ENCODE measurements at places on chromosomes 3 and 15. TPM values are rescaled to one million over a fixed set of nuclear protein-coding genes. Genes with fewer than 3 reads are reported as not detected.

The ACVR2B gene
- 21.8 TPM for polyA plus RNA-seq

The GPR62 gene
- polyA plus RNA-seq = 0.74 TPM

The TMC3 gene
- 0.11 TPM for polyA plus RNA-seq

DNA sequence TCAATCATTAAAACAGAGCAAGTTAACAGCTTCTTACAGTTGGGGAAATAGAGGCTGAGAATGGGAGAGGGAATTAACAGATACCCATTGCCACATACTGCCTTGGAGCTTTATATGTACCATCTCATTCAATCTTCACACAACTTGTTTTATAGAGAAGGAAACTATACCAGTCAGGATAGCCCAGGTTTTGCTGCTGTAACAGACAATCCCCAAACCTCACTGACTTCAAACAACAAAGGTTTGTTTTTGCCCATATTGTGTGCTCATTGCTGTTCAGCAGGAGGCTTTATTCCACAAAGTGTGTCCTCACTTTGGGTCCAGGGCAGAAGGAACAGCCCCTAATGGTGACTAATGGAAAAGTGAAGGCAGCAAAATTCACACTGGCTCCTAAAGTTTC lies 59.2 kb downstream of the SPSB4 start:
- no peak for DNase-seq

DNA sequence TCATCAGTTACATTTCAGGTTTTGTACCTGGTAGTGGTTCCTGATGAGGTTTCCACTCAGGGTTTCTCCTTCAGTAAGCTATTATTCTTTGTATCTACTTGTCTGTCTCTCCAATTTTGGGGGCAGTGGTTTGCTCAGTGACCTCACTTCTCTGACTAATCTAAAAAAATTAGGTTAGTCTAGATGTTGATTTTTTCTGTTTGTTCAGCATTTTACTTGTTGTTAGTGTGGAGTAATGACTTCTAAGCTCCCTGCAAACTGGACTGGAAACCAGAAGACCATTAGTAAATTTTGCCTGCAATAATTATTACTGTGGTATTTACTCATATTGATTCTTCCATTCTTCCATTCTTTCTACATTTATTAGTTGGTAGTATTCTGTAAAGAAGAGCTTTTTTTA lies 139.4 kb downstream of the SPATA16 start:
- DNase-seq = no peak

DNA sequence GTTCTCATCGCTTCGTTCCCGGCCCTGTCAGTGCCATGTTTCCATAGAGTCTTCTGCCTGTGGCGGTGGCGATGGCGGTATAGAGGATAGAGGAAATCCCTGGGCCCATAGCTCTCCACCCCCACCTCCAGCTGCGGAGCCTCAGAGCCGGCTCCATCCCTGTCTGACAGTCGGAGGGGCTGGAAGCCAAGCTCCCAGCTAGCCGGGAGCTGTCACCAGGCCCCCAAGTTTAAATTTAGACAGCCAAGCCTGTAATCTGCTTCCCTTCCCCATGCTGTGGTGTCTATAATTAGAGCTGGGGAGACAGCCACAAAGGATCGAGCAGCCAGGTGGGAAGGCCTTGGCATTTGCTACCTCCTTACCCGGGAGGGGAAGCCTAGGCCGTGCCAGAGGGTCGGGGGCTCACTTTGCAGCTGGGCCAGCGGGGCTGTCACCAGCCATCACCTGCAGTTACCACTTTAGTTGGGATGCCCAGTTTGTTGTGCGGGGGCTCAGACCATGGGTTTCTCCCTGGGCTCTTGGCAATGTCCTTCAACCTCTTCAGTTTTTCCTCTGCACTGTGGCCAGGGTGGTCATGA lies 56.3 kb upstream of the SEC13 start:
- no peak for DNase-seq

DNA sequence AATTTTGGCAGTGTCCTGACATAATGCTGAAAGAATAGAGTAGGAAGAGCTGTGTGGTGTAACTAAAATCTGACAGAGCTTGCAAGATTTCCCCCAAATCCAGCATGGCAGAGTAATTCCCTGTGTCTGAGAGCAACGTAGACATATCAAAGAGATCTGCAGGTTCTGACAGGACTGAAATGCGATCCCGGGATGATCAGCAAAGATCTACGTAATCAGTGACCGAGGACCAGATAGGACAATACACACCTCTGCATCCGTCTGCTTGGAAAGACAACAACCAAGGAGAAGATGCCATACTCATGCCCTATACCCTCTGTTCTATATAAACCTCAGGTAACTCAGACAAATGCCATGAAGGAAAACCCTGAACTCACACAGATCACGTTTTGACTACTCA lies 26.6 kb upstream of the SYNPR start:
- DNase-seq = no peak

- DNase-seq = no peak
Observed at GRCh38 chr15:49494842-49495241, 71.8 kb downstream of the FGF7 start.

DNA sequence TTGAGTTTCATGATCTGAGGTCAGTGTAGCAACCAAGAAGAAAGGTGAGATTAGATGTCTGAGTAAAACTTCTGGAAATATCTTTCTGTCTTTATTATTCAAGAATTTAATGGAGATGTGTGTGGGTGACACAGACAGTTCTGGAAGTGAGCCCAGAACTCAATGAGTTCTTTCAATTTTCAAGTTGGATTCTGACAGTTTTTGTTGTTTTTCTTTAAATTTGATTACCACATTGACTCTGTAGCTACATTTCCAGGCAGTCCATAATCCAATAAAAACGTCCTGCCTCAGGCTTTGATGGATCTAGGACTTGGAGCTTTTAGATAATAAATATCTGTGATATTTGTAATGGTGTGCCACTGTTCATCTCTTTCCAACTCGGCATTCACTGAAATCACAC lies 3.9 kb upstream of the PARP14 start:
- DNase-seq = no peak

- no peak for DNase-seq
Observed at GRCh38 chr3:178170698-178171535, 365.3 kb upstream of the KCNMB2 start.

DNA sequence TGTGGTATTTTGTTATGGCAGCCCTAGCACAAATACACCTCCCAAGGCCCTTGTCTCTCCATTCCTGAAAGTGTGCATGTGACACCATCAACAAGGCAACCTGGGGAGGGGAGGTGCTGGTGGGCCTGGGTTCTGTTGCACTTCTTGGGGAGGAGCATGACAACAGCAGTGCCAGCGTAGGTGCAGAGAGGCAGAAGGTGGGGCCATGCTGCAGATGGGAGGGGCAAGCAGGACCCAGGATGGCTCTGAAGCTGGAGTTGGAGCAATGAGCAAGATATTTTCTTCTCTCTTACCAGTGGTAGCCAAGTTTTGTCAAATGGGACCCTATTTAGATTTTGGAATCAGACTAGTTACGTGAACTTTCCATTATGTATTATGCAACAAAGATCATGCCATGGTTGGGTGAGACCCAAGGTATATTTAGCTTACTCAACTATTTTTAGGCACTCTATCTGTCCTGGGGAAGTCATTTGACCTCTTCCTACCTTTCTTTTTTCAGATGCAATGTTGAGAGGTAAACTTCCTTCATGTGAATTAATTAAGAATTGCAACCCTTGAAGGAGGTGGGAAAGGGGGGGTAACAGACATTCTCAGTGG lies 3.4 kb downstream of the FYCO1 start:
- no peak for DNase-seq

GRCh38 chr15:93587059-93587521 lies 498.1 kb upstream of the RGMA start:
- no peak for DNase-seq

DNA sequence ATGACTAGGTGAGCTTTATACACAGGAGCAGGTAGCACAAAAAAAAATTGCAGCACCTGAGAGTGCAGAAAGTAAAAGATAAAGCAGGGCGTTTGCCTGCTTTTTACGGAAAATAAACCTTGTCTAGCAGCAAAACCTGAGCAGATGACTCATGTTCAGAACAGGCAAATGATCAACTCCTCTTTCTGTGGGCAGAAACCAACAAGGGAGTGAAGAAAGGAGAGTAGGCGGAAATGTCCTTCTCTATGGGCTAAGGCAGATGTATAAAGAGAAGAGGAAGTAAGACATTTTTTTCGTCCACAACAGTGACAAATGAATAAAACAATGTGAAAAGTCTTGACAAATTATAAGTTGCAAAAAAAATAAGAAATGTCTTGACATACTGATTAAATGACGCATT lies 24.5 kb upstream of the GMNC start:
- DNase-seq = no peak

GRCh38 chr3:191355406-191355805 lies 25.1 kb upstream of the UTS2B start:
- DNase-seq = no peak

DNA sequence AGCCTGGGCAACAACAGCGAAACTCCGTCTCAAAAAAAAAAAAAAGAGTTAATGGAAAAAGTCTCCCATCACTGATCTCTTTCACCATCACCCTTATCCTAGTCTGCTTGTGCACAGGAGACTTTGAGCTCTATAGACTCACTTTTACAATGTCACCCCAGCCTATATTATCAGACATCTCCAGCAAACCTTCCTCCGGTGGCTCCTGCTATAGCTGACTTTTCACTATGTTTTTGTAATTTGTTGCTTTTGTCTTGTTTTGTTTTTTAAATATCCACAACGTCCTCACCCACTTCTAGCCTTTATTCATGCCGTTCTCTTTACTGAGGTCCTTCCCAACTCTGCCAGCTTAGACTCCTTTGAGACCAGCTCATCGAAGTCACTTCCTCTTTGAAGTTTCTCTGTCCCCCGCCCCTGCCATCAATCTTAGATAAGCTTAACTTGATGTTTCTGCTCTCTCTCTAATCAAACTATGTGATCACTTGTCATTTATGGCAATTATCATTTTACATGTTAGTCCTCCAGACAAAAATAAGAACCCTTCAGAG lies 82.7 kb upstream of the CHD2 start:
- no peak for DNase-seq
